ENCODE measurements at places on chromosomes 1 and 21.
A peak's percentile ranks its signal among the peaks of the same experiment; 100 is the strongest.

GRCh38 chr1:209406168-209406567 is 177.3 kb upstream of the CAMK1G start:
- DNase-seq, result no peak

GRCh38 chr1:235161685-235162327 is 756 bp upstream of the RBM34 start:
- no peak for DNase-seq

GRCh38 chr21:39479814-39480182 is 28.0 kb downstream of the SH3BGR start:
- DNase-seq, result no peak

DNA sequence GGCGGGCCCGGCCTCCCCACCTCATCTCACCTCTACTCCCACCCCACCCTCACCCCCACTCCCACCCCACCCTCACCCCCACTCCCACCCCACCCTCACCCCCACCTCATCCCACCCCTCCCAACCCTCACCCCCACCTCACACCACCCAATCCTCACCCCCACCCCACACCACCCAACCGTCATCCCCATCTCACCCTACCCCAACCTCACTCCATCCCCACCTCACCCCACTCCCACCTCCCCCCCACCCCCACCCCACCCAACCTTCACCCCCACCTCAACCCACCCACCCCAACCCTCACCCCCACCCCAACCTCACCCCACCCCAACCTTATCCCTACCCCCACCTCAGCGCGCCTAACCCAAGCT is 13.4 kb downstream of the A3GALT2 start:
- no peak for DNase-seq

DNA sequence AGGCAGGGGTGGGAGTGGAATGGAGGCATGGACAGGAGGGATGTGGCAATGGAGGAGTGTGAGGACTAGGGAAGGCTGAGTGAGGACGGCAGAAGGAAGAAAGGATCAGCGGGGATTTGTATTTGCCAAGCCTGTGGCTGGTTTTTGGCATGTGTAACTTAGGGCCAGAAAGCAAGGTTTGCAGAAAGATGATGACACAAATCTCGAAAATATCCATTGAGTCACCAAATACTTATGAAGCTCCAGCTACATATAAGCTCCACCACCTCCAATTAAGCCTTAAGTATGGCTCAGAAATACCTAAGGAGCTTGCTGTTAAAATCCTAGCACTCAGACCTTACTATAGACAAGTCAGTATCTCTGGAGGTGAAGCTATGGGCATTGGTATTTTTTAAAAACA is 90.1 kb downstream of the OMA1 start:
- DNase-seq, result no peak

- peak; percentile 84 for DNase-seq
These were observed 9.3 kb downstream of the MAP3K6 start for GRCh38 chr1:27357281-27358037.

- DNase-seq, result no peak
These were observed 90.5 kb downstream of the GDAP2 start for GRCh38 chr1:117838911-117839310.

All from activated CD4-positive, CD25-positive, alpha-beta regulatory T cell treated with anti-CD3 and anti-CD28 coated beads, Interleukin-2, amount 50 U/mL, for 72 hours (primary cell).